ENCODE measurements at places on chromosomes 16 and 17.

GRCh38 chr17:78836420-78837021 is 4.1 kb downstream of the USP36 start:
- DNase-seq, result no peak

GRCh38 chr16:84234321-84235241 is 5.2 kb downstream of the KCNG4 start:
- no peak for DNase-seq

- DNase-seq, result no peak
Measured at GRCh38 chr16:80231121-80231520, 309.7 kb upstream of the DYNLRB2 start.

DNA sequence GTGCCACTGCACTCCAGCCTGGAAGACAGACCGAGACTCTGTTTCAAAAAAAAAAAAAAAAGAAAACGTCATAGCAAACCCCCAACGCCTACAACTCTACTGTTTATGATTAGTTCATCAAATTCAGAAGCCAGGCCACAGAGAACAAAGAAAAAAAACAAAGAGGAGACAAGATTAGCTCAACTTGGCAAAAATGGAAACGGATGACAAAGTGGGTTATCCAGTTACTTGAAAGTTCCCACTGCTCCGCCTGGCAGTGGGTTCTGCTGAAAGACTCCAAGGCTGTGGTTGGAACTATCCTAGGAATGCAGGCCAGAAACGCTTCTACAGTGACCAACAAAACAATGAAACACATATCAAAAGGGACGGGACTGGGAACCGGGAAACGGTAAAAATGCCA is 53.1 kb downstream of the MRM3 start:
- DNase-seq, result no peak

GRCh38 chr17:36918211-36918691 is 19.0 kb upstream of the LHX1 start:
- DNase-seq, result no peak

- DNase-seq, result no peak
Measured at GRCh38 chr16:9741776-9742175, 440.5 kb downstream of the GRIN2A start.

- no peak for DNase-seq
Measured at GRCh38 chr16:87194172-87194571, 123.0 kb downstream of the C16orf95 start.
